ENCODE measurements at places on chromosomes 7 and 10.

- no peak for DNase-seq
Measured at GRCh38 chr10:75096749-75097148, 14.7 kb upstream of the SAMD8 start.

GRCh38 chr7:24914465-24914859 is 65.5 kb downstream of the OSBPL3 start:
- DNase-seq, result no peak

- DNase-seq, result no peak
Measured at GRCh38 chr10:90993340-90993739, 72.5 kb upstream of the ANKRD1 start.

- no peak for DNase-seq
Measured at GRCh38 chr10:88647061-88647615, 17.1 kb upstream of the LIPF start.

DNA sequence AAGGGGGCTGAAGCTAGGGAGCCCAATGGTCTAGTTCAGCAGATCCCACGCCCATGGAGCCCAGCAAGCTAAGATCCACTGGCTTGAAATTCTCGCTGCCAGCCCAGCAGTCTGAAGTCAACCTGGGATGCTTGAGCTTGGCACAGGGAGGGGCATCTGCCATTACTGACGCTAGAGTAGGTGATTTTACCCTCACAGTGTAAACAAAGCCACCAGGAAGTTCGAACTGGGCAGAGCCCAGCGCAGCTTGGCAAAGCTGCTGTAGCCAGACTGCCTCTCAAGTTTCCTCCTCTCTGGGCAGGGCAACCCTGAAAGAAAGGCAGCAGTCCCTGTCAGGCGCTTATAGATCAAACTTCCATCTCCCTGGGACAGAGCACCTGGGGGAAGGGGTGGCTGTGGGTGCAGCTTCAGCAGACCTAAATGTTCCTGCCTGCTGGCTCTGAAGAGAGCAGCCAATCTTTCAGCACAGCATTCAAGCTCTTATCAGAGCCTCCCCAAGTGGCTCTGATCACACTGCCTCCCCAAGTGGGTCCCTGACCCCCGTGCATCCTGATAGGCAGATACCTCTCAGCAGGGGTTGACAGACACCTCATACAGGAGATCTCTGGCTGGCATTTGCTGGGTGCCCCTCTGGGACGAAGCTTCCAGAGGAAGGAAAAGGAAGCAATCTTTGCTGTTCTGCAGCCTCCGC is 167.8 kb downstream of the CCDC71L start:
- DNase-seq, result no peak

- DNase-seq, result no peak
Measured at GRCh38 chr10:71887743-71888142, 36.7 kb upstream of the PSAP start.

DNA sequence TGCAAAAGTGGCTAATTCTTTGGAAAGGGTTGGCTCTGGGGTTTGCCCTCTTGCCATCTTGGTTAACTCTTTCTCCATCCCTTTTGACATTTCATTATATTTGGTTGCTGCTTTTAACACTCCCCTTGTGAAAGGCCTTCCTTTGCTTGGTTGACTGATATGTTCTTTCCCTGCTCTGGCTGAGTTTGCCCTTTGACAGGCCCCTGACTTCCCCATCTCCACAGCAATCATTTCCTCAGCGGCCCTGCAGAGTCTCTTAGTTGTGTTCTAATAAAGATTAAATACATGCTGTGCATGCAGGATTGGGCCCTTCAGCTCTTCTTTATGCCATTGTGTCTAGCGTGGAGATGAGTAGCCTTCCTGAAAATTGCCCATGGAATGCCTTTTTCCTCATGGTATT is 84.5 kb upstream of the CSTF2T start:
- DNase-seq, result no peak

DNA sequence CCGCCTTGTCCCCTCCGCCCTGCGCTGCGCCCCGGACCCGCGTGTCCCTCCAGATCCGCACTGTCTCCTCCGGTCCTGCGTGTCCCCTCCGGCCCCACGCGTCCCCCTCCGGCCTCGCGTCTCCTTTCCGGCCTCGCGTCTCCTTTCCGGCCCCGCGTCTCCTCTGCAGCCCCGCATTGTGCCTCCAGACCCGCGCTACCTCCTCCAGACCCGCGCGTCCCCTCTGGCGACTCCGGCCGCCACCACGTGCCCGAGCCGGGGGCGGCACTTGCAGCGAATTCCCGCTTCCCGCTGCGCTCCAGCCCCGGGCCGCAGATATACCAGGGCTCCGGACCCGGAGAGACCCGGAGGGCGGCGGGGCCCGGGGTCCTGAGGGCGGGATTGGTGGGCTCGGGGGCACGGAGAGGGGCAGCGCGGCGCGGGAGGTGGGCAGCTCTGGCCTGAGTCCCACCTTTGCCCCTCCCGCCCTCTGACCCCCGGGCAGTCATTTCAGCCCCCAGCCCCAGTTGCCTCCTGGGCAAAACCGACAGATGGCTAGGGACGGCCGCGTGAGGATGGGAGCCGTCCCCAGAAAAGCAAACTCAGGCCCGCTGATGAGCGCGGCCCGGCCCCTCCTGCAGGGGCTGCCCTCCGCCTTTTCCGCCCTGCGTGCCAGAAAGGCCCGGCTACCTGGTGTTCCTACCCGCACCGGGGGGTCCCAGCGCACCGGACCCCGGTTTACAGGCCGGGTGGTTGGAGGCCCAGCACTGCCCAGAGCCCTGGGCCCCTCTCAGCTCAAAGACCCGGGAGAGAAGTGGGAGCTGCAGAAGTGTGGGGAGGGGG is 56.5 kb downstream of the RBM17 start:
- DNase-seq, result no peak

DNA sequence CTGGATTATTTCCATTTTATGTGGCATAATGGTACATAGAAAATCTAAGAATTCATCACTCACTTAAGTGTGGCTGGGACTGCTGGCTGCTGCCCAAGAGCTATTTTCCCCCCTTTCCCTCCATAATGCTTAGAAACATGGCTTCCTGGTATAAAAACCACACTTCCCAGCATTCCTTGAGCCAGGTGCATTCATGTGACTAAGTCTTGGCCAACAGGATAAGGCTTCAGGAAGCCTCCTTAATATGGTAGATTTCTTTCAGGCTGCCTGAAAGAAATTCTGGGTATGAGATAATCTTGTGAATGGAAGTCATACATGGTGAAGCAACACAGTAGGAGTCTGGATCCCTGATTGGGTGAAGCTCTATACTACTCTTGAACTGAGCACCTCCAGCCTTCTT is 178.0 kb downstream of the JAZF1 start:
- no peak for DNase-seq
